ENCODE measurements at places on chromosomes 2 and 18.

GRCh38 chr18:76518123-76518859 is 23.2 kb upstream of the ZNF516 start:
- DNase-seq = no peak

- no peak for DNase-seq
These were observed 196.1 kb downstream of the SLC4A3 start for GRCh38 chr2:219823574-219823973.

GRCh38 chr2:229179628-229180027 is 91.5 kb downstream of the PID1 start:
- no peak for DNase-seq

- no peak for DNase-seq
These were observed 13.7 kb upstream of the DAPL1 start for GRCh38 chr2:158781353-158781961.

DNA sequence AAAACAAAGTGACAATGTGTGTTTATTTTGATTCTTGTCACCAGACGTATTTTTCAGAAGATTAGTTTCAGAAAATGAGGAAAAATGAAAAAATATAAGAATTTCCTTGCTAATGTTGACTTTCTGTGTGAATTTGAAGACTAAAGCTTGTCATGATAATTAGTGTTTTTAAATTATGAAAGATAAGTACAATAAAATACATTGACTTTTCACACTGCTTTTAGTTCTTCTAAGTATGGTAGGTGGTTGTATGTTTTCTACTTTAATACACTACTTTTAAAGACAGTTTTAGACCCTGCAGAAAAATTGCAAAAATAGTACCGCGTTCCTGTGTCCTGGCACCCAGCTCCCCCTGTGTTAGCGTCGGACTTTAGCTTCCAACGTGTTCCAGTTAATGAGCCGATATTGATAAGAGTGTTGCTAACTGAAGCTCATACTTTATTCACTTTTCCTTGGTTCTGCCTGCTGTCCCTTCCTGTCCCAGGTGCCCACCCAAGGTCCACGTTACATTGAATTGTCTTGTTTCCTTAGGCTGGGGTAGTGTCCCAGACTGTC is 695 bp downstream of the RBFA start:
- no peak for DNase-seq

DNA sequence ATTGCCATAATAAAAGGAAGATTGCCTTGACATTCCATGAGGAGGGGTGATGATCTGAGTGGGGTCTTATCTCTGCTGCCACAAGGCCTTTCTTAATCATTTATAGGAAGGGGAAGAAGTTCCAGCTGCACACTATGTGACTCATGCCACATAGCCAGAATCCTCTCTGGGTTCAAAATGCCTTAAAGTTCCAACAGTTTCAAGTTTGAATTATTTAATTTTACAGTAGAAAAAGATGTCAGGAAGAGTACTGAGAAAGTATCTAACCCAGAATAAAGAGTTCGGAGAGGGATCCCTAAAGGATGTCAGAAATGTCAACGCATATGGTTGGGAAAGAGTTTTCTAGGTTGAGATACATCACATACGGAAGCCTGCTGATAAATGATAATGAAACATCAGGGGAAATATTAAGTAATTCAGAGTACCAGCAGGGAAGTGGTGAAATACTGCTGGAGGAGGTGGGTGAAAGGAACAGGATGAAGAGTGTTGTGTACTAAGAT is 999.9 kb downstream of the TSN start:
- no peak for DNase-seq

- no peak for DNase-seq
These were observed 11.3 kb upstream of the STK25 start for GRCh38 chr2:241519669-241520068.

GRCh38 chr2:66867063-66867441 is 432.1 kb downstream of the MEIS1 start:
- no peak for DNase-seq
